ENCODE measurements at places on chromosomes 7 and 10.

DNA sequence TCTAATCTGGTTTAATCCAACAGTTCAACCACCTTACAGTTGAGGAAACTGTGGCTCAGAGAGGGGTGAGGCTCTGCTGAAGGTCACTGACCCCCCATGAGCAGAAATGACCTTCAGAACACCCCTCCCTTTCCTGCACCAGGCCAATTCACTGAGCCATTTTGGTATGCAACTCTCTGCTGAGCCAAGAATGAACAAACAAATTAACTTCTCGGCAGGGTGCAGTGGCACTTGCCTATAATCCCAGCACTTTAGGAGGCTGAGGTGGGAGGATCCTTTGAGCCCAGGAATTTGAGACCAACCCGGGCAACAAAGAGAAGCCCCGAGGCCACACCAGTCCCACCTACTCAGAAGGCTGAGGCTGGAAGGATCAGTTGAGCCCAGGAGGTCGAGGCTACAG lies 29.8 kb downstream of the PDGFA start:
- DNase-seq: no peak

DNA sequence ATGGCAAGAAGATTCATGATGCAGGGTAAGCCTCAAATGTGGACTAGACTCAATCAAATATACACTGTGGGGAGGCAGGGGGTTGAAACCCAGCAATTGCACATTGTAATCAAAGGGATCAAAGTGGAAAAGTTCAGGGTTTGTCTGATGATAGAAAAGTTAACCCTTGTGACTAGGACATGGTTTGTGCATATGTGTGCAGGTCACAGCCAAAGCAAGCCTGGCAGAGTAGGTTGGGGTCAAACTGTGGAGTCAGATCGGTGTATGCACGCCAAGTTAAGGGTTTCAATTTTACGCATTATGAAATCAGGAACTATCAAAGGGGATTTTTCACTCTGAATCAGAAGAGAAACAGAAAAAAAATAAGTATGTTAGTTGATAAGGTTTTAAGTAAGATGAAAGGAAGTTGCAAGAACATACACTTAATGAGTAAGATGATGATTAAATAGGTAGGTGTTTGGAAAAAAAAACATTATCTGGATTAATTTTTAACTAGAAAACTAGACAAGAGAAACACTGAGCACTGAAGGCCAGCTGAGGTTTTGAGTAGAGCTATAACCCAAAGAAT lies 188.3 kb downstream of the DGKB start:
- no peak for DNase-seq

GRCh38 chr7:25850735-25851134 lies 301.3 kb upstream of the NFE2L3 start:
- DNase-seq: no peak

- DNase-seq: no peak
Measured at GRCh38 chr7:5702876-5703571, 78.4 kb downstream of the RNF216 start.

DNA sequence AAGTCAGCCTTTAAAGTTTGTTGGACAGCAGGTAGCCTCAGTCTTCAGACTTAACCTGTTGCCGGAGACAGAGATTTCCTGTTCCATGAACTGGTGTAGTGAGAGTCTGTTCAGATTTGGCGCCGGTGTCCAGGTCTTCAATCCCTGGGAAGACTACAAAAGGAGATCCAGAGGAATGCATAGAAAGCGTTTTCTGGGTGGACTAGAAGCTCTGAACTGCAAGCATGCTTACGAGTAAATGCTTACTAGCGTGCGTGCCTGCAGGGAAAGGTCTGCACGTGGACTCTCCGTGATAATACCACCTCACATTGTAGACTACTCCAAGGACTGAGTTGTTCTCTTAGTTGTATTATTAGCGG lies 878 bp downstream of the GLRX3 start:
- DNase-seq: no peak
